ENCODE measurements at places on chromosomes 5 and 9. TPM values are rescaled to one million over a fixed set of nuclear protein-coding genes. Genes with fewer than 3 reads are reported as not detected.

Gene IFNA13
- polyA plus RNA-seq: not detected

Gene FGF1
- polyA plus RNA-seq: 9.1 TPM

Gene PLEKHG4B
- 0.71 TPM for polyA plus RNA-seq

Gene ADAMTS12
- 25.2 TPM for polyA plus RNA-seq

Gene GLDC
- polyA plus RNA-seq: 1.2 TPM

Gene CXCL14
- polyA plus RNA-seq: 215 TPM

Gene LPCAT1
- polyA plus RNA-seq: 31.6 TPM

Gene CFAP157
- polyA plus RNA-seq: 1.1 TPM

Gene FRRS1L
- polyA plus RNA-seq: 0.90 TPM

Gene MATR3
- polyA plus RNA-seq: 384 TPM

Gene ADAMTS2
- polyA plus RNA-seq: 27.3 TPM

Gene ASS1
- polyA plus RNA-seq: 45.8 TPM

Gene CA9
- 0.88 TPM for polyA plus RNA-seq

Gene CIZ1
- polyA plus RNA-seq: 92.8 TPM

Gene AOPEP
- polyA plus RNA-seq: 34.1 TPM

Gene TMEM252
- polyA plus RNA-seq: 1.3 TPM

Gene LAMC3
- polyA plus RNA-seq: 1.1 TPM

Gene IFNK
- not detected for polyA plus RNA-seq

Gene NEURL1B
- 35.3 TPM for polyA plus RNA-seq

Gene SLC6A3
- polyA plus RNA-seq: not detected

Gene PCDHGA6
- polyA plus RNA-seq: 4.7 TPM

Data from muscle of back (tissue), 13 donors.